ENCODE measurements at places on chromosomes 7 and 10. TPM values are rescaled to one million over a fixed set of nuclear protein-coding genes. Genes with fewer than 3 reads are reported as not detected.

BMPER gene
- total RNA-seq = 2.9 TPM

AGAP5 gene
- total RNA-seq = 10.6 TPM

OPN1SW gene
- not detected for total RNA-seq

VSTM4 gene
- total RNA-seq = 68.9 TPM

CDC14C gene
- total RNA-seq = not detected

SLC16A9 gene
- 41.5 TPM for total RNA-seq

CPED1 gene
- total RNA-seq = 84.4 TPM
